ENCODE measurements at places on chromosomes 13 and 19.

DNA sequence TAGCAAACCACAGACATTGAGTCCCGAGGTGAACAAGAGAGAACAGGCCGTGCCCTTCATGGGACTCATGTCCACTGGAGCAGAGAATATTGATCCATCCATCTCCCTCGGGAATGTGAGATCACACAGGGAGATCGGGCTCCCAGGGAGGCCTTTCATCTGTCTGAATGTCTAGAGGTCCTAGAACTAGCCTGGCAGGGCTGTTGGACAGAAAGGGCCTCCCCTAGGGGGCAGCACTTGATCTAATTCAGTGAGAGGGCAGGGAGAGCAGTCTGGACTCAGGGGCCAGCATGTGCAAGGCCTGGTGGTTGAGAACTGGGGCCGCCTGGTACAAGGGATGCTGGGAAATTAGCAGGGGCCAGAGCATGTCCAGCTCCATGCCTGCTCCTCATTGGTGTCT is 4.3 kb downstream of the RUVBL2 start:
- peak; percentile 33 for DNase-seq

- DNase-seq = no peak
These were observed 21.7 kb downstream of the PHF11 start for GRCh38 chr13:49517461-49517860.

DNA sequence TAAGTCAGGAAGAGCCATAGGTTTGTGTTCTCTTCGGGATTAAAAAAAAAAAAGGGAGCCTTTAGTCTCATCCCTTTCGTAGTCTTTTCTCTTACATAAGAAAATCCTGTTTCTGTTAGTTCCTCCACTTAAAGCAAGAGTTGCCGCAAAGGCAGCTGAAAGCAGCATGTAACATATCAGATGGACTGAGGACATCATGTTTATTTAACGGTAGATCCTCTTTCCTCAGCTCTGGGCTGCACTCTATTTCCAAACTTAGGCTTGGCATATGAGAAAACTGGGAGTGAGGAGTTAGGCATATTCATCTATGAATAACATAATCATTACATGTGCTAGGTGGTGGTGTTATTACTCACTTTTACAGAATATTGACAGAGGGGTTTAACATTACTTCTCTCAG is 391.2 kb downstream of the KLF12 start:
- DNase-seq = no peak

DNA sequence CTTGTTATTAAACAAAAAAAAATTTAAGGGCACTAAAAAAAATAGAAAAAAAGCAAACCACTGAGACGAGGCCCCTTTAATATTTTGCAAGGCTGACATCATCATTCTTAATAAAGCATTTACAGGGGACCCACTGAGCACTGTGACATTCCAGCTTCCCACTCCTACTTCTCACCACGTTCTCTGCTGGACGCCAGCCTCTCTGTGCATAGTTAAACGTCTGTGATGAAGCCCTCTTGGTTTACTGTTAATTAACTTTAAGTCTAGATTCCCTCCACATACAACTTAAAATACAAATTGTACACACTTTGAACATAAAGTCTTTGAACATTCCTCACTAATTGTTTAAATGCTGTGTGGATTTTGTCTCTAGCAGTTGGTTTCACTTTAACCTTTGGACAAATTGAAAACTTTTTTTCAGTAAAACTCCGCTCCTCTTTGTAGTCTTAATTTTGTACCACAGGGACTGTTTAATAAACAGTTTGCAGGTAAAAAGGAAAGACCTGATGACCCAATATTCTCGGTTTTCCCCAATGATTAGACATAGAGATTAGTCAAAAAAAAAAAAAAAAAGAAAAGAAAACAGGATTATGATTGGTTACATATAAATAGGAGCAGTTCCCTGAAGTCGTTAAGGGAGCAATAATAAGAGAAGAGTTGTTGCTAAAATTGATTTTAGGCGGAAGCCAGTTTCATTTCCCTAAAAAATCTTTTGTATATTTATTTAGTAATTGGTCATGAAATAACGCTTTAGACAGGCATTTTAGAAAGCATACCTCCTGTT is 219.8 kb downstream of the MZT1 start:
- no peak for DNase-seq

- no peak for DNase-seq
These were observed 20.3 kb upstream of the EPHX3 start for GRCh38 chr19:15252398-15253018.

GRCh38 chr19:29867984-29868383 is 56.2 kb downstream of the CCNE1 start:
- DNase-seq = no peak

DNA sequence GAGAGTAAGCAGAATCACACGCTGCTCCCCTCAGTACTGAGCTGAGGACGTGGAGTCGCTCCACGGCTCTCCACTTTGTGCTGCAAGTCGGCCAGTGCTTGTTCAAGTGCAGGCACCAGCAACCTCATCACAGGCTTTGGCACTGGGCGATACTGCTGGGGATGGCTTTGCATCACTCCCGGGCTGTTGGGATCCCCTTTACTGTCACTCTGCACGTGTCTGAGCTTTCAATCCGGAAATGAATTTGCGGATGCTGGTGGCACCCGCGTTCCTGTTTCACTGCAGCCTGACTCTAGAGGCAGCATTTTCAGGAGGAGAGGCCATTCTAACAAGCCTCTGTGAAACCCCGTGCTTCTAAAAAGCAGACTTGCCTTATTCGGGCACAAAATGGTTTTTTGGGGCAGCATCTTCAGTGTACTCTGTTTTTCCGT is 19.1 kb downstream of the SMARCA4 start:
- peak; percentile 80 for DNase-seq

GRCh38 chr19:37997911-37998344 is 90.9 kb downstream of the SIPA1L3 start:
- DNase-seq = no peak

GRCh38 chr19:51739466-51740213 is 12.0 kb downstream of the FPR1 start:
- DNase-seq = no peak

DNA sequence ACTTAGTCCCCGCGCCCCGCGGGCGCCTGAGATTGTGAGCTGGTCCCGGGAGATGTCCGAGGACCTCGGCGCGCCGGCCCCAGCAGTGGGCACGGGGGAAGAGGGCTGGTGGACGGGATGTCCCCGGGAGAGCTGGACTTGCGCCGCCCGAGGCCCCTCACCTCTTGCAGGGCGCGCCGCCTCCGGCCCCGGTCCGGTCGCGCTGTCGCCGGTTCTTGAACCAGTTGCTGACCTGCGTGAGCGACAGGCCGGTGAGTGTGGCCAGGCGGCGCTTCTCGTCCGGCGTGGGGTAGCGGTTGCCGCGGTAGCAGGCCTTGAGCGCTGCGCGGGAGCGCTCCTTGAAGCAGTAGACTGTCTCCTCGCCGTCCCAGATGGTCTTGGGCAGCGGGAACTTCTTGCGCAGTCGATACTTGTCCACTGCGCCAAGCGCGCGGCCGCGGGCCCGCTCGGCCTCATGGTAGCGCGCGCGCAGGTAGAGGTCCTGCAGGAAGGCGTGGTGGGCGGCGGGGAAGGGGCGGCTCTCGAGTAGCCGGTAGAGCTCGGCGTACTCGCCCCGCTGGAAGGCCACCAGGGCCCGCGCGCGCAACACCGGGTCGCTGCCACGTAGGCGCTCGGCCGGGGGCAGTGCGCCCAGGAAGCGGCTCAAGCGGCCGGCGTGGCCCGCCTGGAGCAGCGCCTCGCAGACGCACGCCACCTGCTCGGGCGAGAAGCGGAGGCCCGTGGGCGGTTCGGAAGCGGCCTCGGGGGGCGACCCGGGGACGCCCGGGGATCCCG is 984 bp downstream of the SIX5 start:
- DNase-seq = peak; percentile 45

DNA sequence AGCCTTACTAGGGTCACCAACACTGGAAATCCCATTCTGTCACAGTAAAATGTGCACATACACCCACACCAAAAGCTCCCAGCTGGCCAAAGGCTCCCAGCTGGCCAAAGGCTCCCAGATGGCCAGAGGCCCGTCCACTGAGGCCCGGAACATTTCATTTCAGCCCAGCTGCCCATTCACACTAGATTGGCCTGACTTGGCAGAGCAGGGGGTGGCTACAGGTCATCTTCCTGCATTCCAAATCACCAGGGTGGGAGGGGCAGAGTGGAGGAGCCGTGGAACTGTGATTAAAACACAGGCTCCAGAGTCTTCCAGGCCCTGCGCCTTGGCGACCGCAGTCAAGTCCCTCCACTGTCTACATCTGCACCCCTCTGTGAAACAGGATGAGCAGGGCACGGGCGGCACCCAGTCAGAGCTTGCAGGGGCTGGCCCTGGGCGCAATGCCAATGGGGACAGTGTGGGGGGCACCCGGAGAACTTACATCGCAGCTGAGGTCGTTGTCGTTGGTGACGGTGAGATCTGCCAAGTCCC is 10.1 kb upstream of the PRKD2 start:
- DNase-seq = no peak

- no peak for DNase-seq
These were observed 3.8 kb downstream of the BST2 start for GRCh38 chr19:17401628-17402027.

DNA sequence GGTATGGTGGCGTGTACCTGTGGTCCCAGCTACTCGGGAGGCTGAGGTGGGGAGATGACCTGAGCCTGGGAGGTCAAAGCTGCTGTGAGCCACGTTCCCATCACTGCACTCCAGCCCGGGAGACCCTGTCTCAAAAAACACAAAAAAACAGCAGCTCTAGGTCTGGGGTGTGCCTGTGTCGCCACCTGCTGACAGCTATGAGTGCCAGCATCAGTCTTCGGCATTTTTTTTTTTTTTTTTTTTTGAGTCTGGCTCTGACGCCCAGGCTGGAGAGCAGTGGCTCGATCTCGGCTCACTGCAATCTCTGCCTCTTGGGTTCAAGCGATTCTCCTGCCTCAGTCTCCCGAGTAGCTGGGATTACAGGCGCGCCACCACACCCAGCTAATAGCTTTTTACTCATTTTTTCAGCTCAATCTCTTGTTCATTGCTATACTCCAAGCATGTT is 10.1 kb downstream of the AP2S1 start:
- peak; percentile 68 for DNase-seq

DNA sequence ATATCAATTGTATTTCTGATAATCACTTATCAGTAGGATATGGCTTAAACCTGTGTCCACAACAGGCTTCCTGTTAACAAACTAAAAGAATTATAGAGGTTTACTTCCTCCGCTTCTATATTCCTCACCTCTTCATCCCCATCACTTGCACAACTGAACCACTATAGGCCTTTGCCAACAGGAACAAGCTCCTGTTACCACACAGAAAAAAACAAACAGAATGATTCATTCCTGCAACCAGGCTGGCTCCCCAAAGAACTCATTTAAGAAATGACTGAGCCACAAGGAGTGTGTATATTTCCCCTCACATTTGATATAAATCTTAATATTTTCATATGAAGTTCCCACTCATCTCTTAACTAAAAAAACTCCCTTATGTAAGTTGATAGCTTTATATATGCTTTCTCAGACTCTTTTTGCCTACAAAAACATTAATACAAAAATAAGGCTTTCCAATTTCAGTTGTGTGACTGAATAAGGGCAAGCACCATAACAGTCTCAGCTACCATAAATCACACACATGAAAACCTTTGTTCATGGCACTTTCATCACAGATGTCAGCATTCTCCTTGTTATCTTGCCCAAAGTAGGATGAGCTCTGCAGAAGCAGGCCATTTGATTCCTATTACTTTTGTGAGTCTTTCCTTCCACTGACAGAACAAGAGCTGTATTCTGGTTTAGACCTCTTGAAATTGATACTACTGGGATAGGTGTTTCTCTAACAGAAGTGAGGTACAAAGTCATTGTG is 366.8 kb downstream of the SLITRK1 start:
- no peak for DNase-seq

DNA sequence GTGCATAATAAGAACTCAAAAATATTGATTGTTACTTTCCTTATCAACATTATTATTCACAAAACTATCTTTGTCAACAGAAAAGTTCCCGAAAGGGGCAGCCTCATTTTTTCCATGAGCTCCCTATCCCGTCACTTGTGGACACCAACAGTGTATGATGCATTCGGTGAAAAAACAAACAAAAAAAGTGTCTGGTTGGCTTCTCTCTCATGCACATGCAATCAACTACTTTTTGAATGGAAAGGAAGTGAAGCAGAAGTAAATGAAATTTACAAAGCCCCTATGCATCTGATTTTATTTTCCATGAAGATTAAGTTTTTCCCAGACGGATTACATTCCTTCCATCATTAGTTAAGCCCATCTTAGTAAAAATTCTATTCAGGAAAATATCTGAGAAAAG is 526.9 kb downstream of the RFC3 start:
- no peak for DNase-seq

- DNase-seq = no peak
These were observed 2.9 kb downstream of the ZNF792 start for GRCh38 chr19:34960940-34961679.

- DNase-seq = peak; percentile 70
These were observed 610 bp downstream of the ZNF791 start for GRCh38 chr19:12611361-12611699.

- DNase-seq = no peak
These were observed 14.5 kb downstream of the FFAR2 start for GRCh38 chr19:35462476-35462953.

DNA sequence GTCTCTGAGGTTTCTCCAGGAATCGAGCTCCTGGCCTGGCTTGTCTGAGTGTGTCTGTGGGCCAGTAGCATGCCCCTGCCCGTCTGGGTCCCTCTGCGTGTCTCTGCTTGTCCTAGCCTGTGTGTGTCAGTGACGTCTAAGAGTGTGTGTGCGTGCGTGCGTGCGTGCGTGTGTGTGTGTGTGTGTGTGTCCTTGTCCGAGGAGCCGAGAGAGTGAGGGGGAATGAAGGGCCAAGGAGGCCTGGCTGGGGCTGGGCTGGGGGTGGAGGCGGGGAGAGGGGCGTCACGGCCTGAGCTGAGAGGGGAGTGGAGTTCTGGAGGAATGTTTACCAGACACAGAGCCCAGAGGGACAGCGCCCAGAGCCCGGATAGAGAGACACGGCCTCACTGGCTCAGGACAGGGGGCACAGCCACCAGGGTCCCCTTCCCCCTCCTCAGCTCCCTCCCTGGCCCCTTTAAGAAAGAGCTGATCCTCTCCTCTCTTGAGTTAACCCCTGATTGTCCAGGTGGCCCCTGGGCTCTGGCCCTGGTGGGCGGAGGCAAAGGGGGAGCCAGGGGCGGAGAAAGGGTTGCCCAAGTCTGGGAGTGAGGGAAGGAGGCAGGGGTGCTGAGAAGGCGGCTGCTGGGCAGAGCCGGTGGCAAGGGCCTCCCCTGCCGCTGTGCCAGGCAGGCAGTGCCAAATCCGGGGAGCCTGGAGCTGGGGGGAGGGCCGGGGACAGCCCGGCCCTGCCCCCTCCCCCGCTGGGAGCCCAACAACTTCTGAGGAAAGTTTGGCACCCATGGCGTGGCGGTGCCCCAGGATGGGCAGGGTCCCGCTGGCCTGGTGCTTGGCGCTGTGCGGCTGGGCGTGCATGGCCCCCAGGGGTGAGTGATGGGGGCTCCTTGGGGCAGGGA is at the start of gene AXL:
AXL (plus strand) TSS at position 609 of the 893 bp plus-strand sequence; CDS start at position 779, 170 bp downstream.
- peak; percentile 61 for DNase-seq

GRCh38 chr13:45216193-45216592 is 15.3 kb upstream of the KCTD4 start:
- DNase-seq = no peak

- no peak for DNase-seq
These were observed 9.9 kb upstream of the POP4 start for GRCh38 chr19:29596080-29596727.

GRCh38 chr13:64075543-64076271 is 2660.1 kb upstream of the PCDH20 start:
- DNase-seq = no peak

GRCh38 chr19:13016628-13017305 is 21.5 kb downstream of the NFIX start:
- peak; percentile 70 for DNase-seq
